ENCODE measurements at places on chromosomes 2 and 18.

DNA sequence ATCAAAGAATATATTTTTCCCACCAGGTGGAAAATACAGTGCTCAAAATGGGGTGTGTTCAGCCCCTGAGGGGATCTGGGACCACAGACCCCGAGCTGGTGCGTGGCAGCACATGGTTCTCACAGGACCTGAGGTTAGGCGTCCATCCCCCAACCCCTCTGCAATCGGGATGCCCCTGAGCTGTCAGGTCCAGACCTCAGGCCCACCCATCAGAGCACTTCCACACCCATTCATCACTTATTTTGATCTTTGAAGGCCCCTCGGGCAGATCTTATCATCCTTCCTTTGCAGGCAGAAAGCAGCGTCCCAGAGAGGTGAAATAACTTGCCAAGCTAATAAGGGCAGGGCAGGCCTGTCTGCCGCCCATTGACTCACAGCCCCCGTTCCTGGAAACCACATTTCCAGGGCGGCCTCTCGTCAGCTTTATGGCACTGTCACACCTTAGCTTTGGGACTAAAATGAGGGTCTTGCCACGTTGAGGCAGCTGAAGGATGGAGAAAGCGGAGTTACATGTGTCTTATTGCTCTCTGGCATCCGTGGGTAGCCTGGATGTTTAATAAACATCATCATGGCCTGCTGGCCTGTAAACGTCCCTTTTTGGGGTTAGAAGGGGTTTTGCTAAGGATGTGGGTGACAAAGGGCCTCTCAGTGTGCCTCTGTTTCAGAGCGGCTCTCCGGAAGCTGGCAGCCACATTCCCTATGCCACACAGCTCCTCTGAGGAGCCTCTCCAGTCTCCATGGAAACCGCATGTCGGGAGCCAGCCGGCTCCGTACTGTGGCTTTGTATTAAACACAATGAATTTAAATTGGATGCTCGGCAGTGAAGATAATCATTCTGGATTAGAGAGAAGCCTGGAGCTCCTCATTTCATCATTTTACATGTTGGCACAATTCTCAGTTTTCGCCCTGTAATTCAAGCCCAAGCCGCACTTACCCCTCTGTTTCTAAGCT, 58.3 kb upstream of the MAPRE3 start:
- no peak for DNase-seq

GRCh38 chr2:24881623-24882022, 38.4 kb downstream of the ADCY3 start:
- no peak for DNase-seq

GRCh38 chr18:46156124-46156745, 52.0 kb downstream of the HAUS1 start:
- no peak for DNase-seq

DNA sequence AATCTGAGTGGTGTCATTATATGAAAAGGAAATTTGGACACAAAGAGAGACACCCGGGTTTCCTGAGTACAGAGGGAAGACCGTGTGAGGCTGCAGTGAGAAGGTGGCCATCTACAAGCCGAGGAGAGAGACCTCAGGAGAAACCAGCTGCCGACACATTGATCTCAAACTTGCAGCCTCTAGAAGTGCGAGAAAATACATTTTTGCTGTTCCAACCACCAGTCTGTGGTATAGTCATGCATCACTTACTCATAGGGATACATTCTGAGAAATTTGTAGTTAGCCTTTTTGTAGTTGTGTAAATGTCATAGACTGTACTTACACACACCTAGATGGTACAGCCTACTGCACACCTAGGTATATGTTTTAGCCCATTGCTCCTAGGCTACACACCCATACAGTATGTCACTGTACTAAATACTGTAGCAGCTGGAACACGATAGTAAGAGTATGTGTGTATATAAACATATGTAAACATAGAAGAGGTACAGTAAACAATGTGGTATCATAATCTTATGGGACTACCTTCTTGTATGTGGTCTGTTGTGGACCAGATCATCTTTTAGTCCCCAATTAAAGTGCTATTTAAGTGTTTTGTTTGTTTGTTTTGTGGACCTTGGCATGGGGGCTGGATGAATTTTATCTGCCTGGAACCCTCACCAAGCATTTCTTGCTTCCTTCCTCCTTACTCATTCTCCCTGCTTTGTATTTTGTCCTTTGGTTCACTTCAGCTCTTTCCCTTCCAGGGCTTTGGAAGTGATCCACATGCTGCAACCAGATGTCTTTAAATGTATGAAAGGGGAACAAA, 38.3 kb upstream of the SESTD1 start:
- no peak for DNase-seq

DNA sequence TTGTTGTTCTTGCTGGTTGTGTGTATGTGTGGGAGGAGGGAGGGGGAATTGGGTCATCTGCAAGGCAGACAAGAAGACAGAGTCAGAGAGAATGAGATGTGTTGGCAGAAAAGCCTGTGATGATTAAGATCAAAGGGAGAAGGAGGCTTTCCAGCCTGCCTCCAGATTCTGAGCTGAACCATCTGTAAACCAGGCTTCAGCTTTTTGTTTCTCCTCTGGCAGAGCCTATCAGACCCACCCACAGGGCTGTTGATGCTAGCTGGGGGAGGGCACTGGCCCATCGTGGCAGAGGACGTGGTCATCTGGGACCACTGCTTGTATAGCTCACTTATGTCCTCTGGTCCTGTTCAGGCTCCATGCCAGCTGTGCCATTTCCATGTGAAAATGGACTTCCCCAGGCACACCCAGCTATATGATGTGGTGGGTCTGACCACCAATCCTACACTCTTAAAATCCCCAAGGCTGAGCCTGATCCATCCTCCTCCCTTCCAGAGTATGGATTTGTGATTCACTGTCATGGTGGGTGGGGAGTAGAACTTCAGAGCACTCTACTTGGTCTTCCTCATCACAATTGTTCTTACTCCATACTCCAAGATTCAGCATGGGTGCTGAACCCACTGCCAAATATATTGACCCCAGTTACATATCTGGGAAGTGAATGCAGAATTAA, 27.8 kb upstream of the COL6A3 start:
- no peak for DNase-seq

- DNase-seq, result no peak
These were observed 132.6 kb upstream of the ZNF236 start for GRCh38 chr18:76689646-76690264.

- DNase-seq, result no peak
These were observed 401.6 kb downstream of the XIRP2 start for GRCh38 chr2:167289651-167290410.

DNA sequence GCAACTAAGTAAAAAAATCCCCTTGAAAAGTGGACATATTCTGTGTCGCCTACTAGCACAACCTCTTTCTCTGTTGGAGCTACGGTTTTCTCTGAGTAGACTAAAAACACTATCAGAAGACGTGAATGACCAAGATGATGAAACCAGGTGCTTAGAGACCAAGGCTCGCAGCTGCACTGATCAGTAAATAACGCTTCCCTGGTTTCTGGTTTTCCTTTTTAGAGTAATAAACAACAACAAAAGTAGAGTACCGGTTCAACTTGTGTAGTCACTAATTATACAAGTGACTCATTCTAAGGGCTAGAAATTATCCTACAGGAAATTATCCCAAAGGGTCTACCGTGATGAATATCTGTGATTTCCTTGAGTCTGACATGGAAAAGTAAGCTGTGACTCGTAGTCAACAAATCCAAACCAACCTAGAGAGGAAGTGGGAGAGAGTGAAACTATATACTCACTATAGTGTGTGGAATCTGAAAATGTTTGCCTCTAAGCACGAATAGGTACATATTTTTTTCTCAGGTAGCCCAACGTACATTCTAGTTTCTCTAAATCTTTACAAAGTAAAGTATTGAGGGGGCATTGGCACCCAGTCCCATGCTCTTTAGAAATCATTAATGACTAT, 17.8 kb downstream of the RASGRP3 start:
- no peak for DNase-seq

DNA sequence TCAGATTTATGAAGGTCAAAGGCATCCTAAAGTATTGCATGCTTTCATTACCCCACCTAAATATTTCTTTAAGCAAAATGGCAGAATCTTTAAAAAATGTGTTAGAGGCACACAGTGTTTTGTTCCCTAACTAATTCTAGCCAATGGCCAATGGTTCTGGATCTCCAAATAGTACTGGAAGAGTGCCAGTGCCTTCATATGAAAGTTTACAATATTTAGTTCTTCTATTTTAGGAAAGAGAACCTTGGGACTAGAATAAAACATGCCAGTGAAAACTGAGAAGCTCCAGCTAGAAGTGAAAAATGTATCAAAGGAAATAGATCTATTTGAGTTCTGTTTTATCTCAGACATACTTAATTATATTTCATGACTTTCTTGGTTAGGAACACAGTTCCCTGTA, 37.1 kb downstream of the TACR1 start:
- DNase-seq, result no peak

DNA sequence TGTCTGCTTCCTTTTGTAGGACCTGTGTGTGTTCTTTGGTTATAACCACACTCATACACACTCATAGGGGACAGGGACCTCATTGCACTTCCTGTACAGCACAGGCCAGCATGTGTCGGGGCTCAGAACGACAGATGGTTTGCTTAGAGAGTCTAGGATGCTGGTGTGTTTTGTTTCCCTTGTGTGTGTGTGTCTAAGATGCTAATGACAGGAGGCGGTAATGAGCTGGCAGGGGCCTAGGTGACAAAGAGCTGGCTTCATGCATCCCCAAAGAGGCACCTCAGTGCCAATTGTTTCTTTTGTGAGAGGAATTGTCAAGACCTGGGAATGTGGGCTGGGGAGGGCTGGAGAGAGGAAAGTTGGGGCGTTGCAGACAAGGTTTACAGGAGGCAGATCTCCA, 66.6 kb downstream of the CELF4 start:
- DNase-seq, result no peak

- DNase-seq, result no peak
These were observed 21.4 kb downstream of the ZNF24 start for GRCh38 chr18:35322486-35323458.

GRCh38 chr2:12715258-12716031, 1.3 kb upstream of the TRIB2 start:
- DNase-seq, result no peak

DNA sequence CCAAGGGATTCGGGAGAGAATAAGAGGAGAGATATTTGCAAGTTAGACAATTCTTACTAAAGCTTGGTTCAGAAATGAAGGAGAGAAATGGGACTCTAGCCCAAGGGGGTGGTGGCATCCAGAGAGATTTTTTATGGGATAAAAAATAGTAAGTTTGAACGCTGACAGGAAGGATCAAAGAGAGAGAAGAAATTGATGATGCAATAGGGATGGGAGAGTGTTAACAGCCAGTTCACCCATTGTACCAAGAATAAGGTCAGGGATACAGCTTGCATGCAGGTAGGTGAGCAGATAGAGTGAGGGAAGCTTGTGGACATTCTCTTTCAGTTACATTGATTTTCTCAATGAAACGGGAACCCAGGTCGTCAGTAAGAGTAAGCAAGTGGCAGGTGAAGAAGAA, 1.2 kb upstream of the ARHGAP25 start:
- DNase-seq, result no peak

DNA sequence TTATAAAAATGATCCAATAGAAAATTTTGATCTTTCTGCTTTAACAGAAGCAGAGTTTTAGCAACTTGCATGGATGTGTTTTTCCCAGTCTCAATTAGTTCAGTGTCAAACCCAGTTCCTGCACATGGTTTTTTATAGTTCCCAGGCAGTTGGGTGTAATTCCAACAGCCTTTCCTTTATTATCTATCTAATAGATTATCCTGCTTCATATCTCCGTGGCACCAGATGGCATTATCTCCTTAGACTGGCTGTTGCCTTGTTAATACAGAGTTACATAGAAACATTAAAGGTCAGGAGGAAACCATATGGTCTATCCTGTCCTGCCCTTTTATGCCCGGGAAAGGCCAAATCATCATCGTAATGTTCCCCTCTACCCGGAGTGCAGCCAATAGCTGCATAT, 400.9 kb upstream of the SMIM21 start:
- no peak for DNase-seq

GRCh38 chr2:149101818-149102217, 63.3 kb downstream of the LYPD6B start:
- DNase-seq, result no peak

DNA sequence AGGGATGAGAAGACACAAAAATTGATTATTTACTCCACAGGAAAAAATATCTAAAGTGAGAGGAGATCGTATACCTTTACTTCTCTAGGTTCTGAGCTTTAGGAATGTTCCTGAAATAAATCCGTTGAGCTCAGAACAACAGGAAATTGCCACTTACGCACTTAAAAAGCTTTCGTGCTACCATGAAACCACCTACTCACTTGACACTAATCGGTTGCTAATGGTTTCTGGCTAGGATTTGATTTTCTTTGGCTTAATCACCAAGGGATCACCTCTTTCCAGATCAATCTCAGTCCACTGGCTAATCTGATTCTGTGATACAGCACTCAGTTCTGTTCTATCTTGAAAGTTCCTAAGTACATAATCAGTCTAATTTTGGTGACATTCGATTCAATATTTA, 419.6 kb downstream of the DLGAP1 start:
- DNase-seq, result no peak

GRCh38 chr2:32847734-32848133, 99.0 kb upstream of the LTBP1 start:
- DNase-seq, result no peak

DNA sequence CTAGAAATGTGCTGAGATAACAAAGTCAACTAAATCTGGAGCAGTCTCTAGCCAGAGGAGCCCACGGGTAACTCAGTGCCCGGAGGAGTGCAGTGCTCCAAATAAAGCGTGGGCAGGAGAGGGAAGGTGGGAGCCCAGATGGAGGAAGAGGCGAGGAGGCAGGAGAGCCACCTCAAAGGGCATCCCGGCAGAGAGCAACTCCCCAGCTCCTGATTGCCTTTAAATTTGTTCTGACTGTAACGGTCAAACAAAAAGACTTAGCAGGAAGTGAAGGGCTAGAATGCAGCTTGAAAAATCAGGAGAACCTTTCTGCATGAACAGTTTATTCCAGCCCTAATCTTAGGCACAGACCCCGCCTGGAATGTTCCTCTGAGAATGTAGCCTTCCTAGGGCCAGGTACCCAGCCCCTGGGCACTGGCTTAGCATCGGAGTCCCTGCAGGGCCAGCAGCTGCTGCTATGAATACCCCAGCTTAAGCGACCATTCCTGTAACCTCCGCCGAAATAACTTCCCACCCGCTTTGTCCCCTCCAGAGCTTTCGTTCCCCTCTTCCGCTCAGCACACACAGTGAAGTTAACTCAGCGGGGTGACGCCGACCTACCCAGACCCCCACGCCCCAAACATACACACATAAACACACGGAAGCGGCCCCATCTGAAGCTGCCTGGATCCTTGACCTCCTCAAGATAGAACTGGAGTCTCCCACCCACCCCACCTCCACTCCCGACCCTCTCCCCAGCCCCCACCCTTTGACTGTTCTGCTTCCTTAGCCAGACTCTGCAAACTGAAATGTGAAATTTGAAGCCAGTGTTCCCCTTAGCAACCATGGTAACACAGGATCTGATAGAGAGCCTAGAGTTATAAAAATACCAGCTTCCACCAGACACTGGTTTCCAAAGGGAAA, 123.2 kb downstream of the SMAD7 start:
- no peak for DNase-seq

GRCh38 chr2:196703695-196704094, 64.2 kb downstream of the CCDC150 start:
- no peak for DNase-seq

GRCh38 chr2:147663962-147664361, 180.9 kb upstream of the ACVR2A start:
- no peak for DNase-seq

- DNase-seq, result no peak
These were observed 89.2 kb downstream of the SH3RF3 start for GRCh38 chr2:109218087-109218791.

- no peak for DNase-seq
These were observed 273.4 kb upstream of the CDH7 start for GRCh38 chr18:65477455-65477854.

All from GM13976 (cell line).